ENCODE measurements at places on chromosomes 3 and 15.

DNA sequence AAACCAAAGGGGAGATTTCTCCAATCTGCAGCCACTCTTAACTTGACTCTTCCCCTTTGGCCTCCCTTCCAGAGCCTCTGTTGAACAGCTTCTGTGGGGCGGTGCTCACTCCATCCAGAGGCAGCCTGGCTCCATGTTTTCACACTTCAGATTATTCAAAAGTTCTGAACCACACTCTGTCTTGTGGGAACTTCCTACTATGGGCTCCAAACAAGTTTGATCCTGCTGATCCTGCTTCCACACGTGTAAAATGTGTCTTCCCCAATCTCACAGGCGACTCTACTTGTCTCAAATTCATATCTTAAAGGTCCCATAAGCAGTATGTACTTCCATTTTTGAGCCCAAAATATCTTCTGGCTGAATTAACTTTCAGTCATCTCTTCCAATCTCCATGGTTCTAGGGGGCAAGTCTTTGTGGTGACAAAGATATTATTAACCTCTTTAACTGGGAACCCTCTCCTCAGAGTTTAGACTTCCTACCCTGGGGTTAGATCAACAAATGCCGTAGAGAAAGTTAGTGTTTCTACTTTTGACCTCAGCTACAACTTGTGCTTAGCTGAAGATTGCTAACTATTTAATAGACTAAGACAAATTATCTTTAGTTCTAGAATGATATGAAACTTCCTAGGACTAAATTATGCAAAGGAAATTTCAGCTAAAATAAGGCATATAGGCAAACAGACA lies 176.3 kb upstream of the BCL6 start:
- DNase-seq = no peak

- no peak for DNase-seq
These were observed 337.3 kb upstream of the CBLB start for GRCh38 chr3:106206146-106206545.

DNA sequence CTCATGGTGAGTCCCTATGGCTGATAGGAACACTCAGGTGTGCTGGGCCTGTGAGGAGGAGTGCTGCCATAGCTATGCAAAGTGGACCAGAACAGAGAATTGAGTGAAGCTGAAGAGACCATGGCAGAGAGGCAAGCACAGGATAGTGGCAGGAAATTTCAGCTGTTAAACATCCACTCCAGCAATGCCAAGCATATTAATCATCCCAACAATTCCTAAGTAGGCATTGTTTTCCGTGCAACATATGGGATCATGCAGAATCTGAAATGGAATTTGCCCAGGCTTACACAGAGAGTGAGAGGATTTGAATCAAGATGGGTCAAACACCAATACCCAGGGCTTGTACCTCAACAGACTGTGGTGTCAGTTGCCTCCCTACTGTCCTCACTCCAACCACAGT lies 582.6 kb upstream of the UBE2E2 start:
- DNase-seq = no peak

DNA sequence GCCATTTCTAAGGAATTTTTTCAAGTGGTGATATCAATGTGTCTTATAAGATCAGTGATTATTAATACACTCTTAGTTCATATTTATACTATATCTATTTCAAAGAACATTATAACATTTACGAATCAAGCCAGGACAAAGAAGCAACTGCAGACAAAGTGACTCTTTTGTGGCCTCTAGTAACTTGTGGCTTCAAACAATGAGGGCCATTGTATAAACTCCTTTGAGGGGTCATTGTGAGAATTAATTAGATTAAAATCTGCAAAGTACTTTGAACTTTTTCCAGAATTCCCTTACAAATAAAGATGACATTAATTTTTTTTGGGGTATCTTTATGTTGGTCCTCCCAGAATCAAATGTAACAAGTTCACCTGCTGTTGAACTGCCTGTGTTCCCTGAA lies 12.3 kb upstream of the SLC30A4 start:
- DNase-seq = no peak

DNA sequence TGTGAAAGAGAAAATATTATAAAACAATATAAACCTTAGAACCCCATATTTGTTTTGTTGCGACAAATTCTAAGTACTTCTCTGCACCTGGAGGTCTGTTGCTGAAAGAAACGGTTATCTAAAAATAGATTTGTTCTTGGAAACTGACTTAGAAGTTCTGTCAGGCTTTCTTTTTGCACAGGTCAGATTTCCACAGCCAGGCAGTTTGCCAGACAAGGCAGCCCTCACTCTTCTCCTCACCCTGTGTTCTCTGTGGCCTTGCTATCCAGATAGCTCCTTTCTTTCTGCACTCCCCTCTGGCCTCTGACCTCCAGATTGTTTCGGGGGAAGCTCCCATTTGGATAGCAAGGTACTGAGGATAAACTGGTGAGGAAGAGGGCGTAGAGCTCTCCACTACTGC lies 413.3 kb upstream of the ONECUT1 start:
- no peak for DNase-seq

DNA sequence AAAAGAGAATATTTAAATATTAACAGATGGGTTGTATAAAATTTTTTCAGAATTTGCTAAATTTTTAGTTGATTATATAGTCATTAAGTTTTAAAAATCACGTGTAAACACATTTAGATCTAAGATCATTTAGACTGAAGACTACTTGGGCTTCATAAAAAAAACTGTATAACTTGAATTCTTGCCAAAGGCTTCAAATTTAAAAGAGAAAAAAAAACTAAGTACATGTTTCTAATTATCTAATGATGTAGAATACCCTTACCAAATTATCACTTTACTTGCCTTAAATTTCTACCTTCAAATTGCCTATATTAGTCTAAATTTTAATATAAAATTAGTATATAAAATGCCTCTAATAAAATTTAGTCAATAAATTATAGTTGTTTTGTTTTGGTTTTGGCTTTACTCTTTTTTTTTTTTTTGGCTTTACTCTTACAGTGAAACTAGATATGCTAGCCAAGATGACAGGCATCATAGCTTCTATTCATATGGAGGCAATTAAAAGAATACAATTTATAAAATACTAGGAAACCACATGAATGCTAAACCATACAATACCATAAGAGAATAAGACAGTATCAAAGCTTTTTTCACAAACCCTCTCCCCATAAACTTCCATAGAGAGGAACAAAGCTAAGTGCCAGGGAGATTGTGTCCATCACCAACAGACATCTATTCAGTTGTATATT lies 183.1 kb upstream of the KCNMB2 start:
- DNase-seq = no peak

- no peak for DNase-seq
These were observed 49.3 kb downstream of the HHLA2 start for GRCh38 chr3:108345492-108346205.

GRCh38 chr3:122415104-122415744 lies 638 bp downstream of the WDR5B start:
- DNase-seq = no peak

- no peak for DNase-seq
These were observed 867 bp upstream of the DCAF1 start for GRCh38 chr3:51500632-51501131.

- DNase-seq = no peak
These were observed 170.3 kb downstream of the CHDH start for GRCh38 chr3:53675942-53676341.

DNA sequence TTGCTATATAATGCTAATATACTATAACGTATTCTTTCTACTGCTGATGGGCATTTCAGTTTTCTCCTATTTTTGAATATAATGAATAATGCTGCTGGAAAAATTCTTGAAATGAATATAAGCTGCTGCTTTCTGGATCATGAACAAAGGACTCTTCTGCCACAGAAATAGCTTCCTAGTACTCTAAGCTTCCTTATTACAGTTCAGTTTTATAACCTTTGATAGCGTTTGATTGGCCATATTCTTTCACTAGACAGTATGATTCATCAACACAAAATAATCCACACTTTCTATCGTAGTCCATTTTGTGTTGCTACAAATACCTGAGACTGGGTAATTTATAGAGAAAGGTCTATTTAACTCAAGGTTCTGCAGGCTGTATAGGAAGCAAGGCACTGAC lies 16.4 kb upstream of the UBE3A start:
- no peak for DNase-seq

- no peak for DNase-seq
These were observed 859.6 kb downstream of the ROBO1 start for GRCh38 chr3:78908236-78908635.

DNA sequence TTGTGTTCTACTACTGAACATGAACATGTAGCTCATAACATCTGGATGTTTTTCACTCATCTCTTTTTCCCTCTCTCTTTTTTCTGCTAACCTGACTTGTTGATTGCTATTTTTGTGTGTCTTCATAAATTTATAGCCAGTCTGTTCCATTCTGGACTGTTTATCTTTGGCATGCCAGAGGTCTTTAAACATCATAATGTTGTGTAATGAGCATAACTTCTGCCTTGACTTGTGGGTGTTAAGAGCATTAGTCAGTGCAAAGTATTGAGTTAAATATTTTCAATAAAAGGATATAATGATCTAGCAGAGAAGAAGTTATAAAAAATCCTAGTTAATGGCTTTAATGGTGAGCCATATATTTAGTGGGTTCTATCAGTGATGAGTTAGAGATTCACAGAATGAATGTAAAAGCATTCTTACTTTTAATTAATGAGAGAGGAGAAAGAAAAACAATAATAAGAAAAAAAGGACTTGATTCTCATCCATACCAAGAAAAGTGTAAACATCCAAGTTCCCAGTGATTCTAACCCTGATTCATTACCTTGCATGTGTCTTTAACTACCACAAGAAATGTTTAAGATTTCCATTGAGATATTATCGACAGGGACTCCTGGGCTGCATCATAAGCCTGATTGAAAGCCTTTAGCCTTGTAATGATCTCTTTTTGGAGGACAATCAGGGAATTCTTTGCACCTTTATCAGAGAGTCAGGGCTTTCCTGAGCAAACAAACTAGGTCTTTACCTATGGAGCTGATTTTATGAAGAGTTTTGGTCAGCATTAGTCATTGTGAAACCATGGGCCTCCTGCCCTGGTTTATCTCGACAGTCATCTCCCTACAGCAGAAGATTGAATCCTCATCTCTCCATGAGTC lies 22.9 kb downstream of the MITF start:
- no peak for DNase-seq

GRCh38 chr15:56602253-56602652 lies 131.1 kb downstream of the ZNF280D start:
- DNase-seq = no peak

GRCh38 chr3:36305929-36306520 lies 74.3 kb upstream of the STAC start:
- no peak for DNase-seq

GRCh38 chr15:68814596-68814995 lies 6.1 kb downstream of the ANP32A start:
- DNase-seq = no peak

GRCh38 chr3:184175981-184176376 lies 1.3 kb downstream of the AP2M1 start:
- DNase-seq = no peak

GRCh38 chr15:32908135-32908801 lies 190.5 kb downstream of the GREM1 start:
- DNase-seq = no peak

- DNase-seq = no peak
These were observed 81.2 kb downstream of the SRGAP3 start for GRCh38 chr3:9168241-9168741.

DNA sequence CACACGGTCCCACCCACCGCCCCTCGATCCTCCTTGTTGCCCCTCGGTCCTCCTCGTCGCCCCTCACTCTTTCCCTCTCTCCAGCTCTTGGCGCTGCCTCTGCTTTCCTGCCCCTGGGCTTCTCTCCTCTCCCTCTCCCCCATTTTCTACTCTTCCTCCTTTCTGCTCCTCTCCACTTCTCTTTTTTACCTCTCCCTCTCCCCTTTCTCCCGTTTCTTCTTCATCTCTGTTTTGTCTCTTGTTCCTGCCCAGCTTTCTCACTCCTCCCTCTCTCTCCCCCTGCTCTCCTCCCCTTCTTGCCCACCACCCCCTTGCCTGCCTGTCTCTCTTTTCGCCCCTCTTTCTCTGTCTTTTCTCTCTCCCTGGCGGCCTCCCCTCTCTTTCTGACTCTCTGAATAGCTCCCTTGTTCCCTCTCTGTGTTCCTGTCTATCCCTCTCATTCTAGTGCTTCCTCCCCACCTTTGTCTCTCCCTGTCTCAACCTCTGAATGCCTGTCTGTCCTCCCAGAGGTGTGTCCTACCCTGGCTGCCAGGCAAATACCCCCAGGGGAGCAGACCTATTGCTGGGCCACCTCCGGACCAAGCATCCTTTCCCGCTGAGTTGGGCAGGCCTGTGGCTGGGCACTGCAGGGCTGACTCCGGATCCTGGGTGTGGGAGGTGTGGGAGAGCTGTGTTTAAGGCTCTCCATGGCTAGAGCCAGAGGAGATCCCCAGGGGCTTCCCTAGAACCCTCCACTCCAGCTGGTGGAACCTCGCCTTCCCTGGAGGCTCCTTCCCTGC lies 41.0 kb downstream of the EPHB3 start:
- DNase-seq = no peak

Measured in activated gamma-delta T cell treated with anti-CD3 and anti-CD28 coated beads, Interleukin-2, amount 50 U/mL, for 16 hours (primary cell).